ENCODE measurements at places on chromosomes 16 and 17. TPM values are rescaled to one million over a fixed set of nuclear protein-coding genes. Genes with fewer than 3 reads are reported as not detected.

The TNFRSF17 gene
- total RNA-seq: not detected

The CHST5 gene
- not detected for total RNA-seq

The KRT33B gene
- 0.47 TPM for total RNA-seq

The GNG13 gene
- total RNA-seq: not detected

The CLEC19A gene
- total RNA-seq: not detected

The FA2H gene
- total RNA-seq: not detected

The SLX4 gene
- total RNA-seq: 6.0 TPM

The WNT9B gene
- total RNA-seq: not detected

The PMP22 gene
- 1.9 TPM for total RNA-seq

The XPO6 gene
- total RNA-seq: 93.1 TPM

The CRYBA1 gene
- total RNA-seq: not detected

The ZKSCAN2 gene
- total RNA-seq: 2.2 TPM

The ITGAX gene
- total RNA-seq: not detected

The KRTAP1-1 gene
- not detected for total RNA-seq

The TTYH2 gene
- total RNA-seq: 1.3 TPM

The PTX4 gene
- not detected for total RNA-seq
